NAMALWA (cell line): ENCODE measurements at places on chromosomes 13 and 19.

GRCh38 chr13:100875392-100876043, 200.9 kb upstream of the TMTC4 start:
- DNase-seq: no peak

DNA sequence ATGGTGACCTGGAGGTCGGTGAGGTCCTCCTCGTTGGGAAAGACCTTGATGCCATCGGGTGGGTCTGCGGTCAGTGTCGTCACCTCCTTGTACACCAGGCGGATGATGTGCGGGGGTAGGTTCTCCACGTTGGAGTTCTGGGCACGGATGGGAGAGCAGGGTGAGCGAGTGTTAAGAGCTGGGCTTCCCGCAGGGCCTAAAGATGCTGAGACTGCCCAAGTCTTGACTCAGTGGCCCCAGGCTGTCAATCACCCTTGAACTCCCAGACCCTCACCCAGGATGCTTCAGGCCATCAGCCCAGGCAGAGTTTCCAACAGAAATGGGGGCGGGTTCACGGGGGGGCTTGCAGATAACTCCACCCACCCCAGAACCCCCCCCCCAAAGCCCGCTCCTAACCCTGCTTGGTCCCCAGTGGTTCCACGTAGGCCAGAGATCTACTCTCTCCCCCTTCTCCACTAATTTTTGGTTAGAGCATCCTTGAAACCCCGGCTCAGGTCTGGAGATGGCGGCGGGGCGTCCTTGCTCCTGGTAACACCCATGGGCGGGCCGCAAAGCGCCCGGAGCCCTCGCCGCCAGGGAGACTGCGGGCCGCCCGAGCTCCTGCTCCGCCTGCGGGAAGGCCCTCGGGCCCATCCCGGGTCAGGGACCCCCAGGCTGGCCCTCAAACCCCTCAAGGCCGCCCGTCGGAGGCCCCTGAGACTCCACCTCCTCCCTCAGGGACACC, 600 bp downstream of the UBE2S start:
- DNase-seq: peak; percentile 43

GRCh38 chr13:72317346-72318109, 409.9 kb downstream of the MZT1 start:
- DNase-seq: no peak

- DNase-seq: peak; percentile 41
Measured at GRCh38 chr19:35349614-35350521, 2.2 kb downstream of the FFAR1 start.

DNA sequence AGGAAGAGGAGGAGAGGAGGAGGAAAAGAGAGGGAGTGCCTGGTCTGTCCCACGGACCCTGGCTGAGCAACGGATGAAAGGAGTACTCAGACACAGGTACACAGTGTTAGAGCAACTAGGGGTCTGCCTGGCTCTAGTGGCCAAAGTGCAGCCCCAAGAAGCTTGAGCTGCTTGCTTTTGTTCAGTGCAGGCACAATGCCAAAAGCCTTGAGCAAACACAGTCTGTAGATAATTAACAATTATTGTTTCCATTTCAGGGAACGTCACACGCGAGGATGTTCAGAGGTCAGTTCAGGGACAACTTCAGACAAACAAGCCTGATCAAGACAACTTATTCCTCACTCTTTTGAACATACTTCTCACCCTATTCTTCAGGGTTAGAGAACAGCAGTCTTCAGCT, 32.2 kb upstream of the ZNF726 start:
- DNase-seq: peak; percentile 20

DNA sequence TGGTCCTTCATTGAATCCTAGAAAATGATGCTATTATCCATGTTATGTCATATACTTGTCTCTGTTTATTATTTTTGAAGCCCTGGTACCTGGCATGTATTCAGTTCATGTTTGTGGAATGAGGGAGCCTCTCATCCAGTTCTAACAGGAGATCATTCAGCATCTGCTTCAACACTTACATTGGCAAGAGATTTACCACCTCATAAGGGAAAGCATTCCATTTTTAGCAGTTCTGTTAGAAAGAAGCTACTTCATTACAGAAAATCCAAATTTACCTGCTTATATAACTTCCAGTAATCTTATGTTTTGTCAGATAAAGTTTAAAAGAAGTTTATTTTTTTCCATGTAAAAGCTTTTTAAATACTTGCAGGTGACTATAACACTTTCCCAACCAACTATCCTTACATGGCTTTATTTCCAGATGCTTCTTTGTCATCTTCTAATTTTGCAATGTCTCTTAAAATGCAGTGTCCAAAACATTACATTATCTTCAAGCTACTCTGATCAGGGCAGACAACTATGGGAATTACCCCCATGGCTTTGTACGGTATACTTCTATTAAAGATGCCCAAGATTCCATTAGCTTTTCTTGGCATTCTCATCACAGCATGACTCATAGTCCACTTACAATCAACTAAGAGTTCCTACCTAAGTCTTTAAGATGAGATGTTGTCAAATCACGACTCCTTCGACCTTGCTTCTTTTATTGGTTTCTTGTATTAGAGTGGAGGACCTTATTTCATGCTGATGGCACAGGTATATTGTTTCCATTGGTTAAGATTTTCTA, 262.1 kb downstream of the PCDH9 start:
- DNase-seq: no peak

DNA sequence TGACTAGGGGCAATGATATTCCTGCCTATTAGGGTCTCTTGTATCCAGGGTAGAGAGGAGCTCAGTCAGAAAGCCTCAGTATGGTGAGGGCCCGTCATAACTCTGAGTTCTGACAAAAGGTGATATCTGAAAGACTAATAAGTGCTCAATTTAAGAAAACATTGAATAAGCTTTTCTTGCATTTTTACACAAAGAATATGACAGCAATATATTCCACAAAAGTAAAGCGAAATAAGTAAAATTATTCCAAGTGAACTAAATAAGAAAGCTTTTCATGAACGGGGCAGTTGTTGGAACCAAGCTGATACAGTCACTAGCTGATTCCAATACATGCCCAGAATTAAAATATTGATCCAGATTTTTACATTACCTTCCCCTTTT, 40.5 kb downstream of the CEACAM1 start:
- DNase-seq: no peak

- no peak for DNase-seq
Measured at GRCh38 chr13:107043021-107043956, 475.4 kb upstream of the ARGLU1 start.

DNA sequence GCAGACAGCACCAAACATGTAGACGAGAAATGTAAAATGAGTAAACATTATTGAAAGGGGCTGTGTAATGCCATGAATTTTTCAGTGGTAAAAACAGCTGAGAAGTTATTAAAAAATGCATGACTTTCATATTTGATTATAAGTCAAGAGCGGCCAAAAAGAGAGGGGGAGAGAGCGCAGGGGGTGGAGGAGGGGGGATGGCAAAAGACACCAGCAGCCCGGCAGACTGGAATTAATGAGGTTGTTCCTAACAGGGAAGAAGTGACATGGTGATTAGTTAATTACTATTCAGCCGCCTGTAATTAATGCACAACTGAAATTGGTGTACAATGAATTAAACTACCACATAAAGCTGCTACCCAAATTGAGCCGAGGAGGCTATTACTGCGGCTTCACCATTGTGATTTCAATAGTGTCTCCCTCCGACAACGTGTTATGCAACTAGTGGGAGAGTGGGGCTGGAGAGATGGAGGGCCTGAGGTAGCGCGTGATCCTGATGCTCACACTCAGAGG, 89.1 kb upstream of the VSTM2B start:
- DNase-seq: no peak

- DNase-seq: peak; percentile 34
Measured at GRCh38 chr19:56748378-56748777, 76.8 kb upstream of the ZNF835 start.

DNA sequence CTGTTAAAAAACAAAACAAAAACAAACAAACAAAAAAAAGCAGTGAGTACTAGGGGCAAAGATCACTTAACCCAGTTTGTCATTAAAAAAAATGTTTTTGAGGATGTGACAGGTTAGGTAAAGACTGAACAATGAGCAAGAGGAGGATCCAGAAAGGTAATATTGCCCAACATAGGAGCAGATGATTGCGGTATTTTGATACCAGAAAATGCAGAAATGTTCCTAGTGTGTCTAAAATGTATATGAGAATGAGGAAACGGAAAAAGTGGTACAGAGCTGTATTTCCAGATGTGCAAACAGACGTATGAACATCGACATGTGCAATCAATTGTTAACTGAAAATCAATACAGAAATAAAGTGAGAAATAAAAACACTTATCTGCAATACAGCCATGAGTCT, 4.9 kb upstream of the LILRA4 start:
- DNase-seq: no peak

- DNase-seq: no peak
Measured at GRCh38 chr13:108478179-108478578, 151.2 kb upstream of the MYO16 start.

DNA sequence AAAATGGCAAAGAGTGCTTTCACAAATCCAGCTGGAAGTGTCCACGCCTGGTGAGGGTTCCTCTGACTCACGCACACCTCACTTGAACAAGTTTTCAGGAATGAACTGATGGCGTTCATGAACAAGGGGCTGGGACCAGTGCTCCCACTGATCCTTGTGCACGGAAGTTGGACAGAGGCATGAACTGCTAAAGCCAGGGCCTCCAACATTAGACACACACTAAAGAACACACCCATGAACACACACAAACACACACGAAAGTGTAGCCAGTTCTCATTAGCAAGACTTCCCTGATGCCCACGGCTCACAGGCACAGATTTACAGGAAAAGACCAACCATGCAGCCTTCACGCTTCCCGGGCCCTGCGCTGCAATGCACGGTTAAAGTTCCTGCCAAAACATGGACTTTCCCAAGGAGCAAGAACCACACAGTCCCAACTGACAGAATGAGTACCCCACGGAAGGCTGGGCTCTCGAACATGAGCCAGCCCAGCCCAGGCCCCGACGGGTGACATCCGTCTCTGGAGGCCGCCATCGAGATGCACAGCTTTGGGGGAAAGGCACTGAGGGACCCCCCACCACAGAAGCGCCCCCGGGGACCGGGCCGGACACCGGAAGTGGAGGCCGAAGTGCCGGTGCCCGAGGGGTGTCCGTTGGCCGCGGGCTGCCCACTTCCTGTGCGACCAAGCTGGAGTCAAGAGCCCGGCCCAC, 808 bp downstream of the DNMT1 start:
- DNase-seq: peak; percentile 51

- DNase-seq: no peak
Measured at GRCh38 chr19:11172576-11172975, 17.0 kb upstream of the SPC24 start.

DNA sequence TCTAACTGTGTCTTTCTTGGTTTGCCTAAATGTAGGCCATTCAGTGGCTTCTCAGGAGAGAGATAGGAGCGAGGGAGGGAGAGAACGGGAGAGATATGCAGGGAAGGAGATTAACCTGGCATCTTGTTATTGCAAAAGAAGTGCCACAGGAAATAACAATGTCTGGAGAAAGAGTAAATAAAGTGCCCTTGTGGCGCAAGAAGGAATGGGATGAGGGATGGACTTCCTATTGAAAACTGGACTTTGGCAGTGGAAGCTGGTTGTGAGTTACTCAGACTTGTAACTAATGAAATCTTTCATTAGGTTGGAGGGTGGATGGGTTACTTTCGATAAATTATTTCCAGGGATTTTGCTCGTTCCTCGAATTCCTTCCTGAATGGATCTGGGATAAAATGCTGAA, 136.1 kb downstream of the LACC1 start:
- DNase-seq: no peak

DNA sequence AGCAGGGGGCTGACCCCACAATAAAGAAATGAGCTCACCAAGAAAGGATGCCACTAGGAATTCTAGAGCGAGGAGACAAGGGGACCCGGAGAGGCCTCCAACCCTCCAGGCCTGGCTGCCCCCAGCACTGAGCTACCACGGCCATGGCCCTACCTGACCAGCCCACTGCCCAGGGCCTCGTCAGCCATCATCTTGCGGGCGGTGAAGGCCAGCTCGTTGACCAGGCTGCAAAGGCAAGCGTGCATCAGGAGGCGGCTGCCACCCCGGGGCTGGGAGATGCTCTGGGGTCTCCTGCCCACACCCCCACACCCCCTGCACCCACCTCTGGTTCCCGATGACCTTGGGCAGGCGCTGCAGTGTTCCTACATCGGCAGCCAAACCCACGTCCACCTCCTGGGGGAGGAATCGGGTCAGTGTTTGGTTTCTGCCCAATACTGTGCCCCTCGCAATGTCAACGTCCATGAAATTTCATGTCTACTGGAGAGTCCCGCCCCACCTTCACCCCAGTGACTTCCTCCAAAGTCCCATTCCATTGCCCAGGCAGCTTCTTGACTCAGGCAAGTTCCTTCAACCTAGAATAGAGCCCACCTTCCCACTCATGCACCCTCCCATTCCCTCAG, 3.5 kb upstream of the LGALS4 start:
- DNase-seq: no peak

GRCh38 chr13:38702669-38703068, 15.8 kb downstream of the FREM2 start:
- DNase-seq: no peak

GRCh38 chr19:50322931-50323781, 6.0 kb downstream of the KCNC3 start:
- DNase-seq: no peak

- DNase-seq: no peak
Measured at GRCh38 chr19:496112-496665, at the start of gene MADCAM1. Gene MADCAM1 (plus strand): TSS chr19:496486. CDS start chr19:496500, 14 bp downstream.

DNA sequence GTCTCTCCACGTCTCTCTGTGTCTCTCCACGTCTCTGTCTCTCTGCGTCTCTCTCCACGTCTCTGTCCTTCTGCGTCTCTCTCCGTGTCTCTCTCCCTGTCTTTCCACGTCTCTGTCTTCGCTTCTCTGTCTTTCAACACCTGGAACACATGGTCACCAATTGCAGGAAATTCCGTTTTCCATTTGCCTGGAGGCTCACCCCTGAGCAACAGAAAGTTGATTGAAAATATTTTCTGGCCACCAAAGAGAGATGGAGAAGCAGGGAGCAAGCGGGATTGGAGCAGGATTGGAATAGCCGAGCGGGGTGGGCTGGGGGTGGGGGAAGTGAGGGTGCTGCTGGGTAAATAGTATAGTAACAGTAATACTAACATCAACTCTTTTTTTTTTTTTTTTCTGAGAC, 1.7 kb downstream of the KANK2 start:
- DNase-seq: no peak

GRCh38 chr13:100534147-100534843, 54.3 kb downstream of the GGACT start:
- no peak for DNase-seq

GRCh38 chr13:49343255-49343654, 95.5 kb downstream of the CDADC1 start:
- no peak for DNase-seq

- no peak for DNase-seq
Measured at GRCh38 chr13:33227927-33228647, 57.5 kb downstream of the STARD13 start.

- DNase-seq: no peak
Measured at GRCh38 chr19:46744005-46744691, 1.7 kb upstream of the FKRP start.

DNA sequence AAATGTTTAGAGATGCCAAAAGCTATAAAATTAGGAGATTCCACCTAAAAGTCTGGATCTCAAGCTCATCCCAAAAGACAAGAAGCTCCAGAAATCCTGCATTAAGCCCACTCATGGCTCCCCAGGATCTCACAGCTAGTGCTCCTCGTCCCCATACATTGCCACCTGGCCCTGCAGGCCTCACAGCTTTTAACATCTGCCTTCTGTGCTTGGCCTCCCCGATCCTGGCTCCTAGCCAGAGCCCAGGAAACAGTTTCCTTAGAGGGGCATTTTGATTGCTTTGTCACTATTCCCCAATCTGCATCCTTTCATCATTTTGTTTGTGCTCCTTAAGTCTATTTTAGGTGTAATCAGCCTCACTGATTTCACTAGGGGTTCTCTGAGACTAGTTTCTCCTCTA, 14.5 kb upstream of the DCT start:
- peak; percentile 26 for DNase-seq
